ENCODE measurements at places on chromosomes 12 and 14.
A peak's percentile ranks its signal among the peaks of the same experiment; 100 is the strongest.

DNA sequence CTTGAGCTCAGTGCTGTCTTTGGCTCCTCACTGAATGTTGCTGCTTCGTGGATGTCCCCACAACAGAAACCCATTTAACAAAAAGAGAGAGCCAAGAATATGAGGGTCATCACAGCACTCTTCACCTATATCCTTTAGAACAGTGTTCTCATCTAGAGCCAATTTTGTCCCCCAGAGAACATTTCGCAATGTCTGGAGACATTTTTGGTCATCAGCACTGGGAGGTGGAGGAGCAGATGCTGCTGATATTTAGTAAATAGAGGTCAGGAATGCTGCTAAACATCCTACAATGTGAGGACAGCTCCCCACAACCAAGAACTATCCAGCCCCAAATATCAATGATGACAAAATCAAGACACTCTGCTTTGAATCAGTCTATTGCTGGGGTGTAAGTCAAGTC lies 92.5 kb downstream of the BBS10 start:
- DNase-seq: no peak

DNA sequence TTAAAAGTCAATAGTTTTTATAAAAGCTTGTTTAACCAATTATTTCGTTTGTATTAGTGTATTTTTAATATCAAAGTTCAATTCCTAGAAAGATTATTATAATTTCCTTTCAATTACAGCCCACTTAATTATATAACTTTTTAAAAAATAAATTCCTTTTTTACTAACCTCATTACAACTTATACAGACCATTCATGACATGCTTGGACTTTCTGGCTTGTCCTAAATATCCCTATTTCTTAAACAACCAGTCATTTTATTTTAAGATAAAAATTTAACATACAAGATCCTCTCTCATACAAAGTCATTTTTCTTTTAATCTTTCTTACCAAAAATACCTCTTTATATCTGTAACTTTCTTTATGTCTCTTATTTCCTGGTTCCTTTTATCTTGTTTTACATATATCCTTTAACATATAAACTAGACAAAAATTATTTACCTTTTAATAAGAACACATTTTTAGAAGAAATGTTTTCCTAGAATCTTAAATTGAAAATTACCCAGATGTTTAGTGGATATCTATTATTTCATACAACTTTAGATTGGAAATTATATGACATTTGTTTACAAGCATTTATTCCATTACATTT lies 10.4 kb upstream of the TMEM263 start:
- peak; percentile 67 for DNase-seq

DNA sequence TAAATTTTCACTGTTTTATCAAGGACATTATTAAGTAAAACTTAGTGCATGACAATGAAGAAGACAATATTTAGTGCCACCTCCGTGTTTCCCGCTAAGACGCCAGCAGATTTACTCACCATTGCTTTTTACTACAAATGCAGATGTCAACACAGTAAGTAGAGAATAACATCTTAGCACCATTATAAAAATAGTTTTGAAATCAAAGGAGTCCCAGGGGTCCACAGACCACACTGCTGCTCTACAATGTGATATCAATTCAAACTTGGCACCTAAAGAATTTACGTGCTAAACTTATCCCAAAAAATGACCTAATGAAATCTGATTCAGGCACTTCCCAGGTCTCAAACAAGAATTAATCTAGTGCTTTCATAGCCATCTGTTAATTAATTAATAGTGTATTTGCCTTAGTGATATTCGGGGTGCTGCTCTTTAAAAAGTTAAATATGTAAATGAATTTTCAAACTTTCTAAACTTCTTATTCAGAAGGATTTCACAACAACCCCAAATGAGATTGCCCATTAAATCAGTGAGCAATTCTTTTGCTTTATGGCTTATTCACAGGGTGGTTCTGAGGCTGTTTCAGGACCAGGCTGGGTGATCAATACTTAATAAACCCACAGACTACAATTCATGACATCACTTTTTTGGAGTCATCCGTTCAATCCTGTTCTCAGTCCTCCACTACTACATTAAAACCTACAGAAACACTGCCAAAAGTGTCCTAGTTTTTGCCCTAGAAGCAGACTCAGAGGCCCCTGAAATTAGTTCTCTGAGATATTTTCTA lies 161.3 kb upstream of the LMNTD1 start:
- no peak for DNase-seq

- no peak for DNase-seq
These were observed 158.1 kb upstream of the FOXG1 start for GRCh38 chr14:28608443-28608842.

GRCh38 chr14:62179367-62180018 lies 417.3 kb downstream of the SNAPC1 start:
- peak; percentile 39 for DNase-seq

DNA sequence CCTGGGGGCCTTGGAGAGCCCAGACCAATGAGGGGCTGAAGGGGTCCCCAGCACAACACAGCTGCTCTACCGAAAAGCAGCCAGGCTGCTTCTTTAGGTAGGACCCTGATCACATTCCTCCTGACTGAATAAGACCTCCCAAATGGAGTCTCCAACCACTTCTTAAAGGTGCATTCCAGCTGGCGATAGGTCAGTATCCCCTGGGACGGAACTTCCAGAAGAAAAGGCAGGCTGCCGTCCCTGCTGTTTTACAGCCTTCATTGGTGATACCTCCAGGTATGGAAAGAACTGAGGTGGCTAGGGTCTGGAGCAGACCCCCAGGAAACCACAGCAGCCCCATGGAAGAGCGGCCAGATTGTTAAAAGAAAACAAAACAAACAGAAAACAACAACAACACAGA lies 340.6 kb downstream of the BTG1 start:
- DNase-seq: no peak

DNA sequence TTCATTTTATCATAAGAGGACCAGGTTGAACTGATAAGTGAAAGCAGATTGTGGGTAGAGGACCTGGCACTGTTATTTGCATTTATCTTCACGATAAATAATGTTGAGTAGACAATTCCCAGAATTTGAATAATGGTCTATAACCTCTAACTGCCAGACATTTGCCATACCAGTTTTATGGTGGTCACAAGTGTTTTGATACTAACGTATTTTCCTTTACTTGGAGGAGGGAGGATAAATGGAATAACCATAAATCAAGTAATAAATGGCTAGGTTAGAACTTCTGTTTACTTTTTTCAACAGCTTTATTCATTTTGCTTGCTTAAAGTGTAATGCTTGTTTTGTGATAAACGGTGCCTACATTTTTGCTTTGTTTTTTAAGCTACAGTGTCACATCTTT lies 9.5 kb downstream of the PAX9 start:
- no peak for DNase-seq

GRCh38 chr14:98701377-98701776 lies 570.6 kb downstream of the BCL11B start:
- no peak for DNase-seq

DNA sequence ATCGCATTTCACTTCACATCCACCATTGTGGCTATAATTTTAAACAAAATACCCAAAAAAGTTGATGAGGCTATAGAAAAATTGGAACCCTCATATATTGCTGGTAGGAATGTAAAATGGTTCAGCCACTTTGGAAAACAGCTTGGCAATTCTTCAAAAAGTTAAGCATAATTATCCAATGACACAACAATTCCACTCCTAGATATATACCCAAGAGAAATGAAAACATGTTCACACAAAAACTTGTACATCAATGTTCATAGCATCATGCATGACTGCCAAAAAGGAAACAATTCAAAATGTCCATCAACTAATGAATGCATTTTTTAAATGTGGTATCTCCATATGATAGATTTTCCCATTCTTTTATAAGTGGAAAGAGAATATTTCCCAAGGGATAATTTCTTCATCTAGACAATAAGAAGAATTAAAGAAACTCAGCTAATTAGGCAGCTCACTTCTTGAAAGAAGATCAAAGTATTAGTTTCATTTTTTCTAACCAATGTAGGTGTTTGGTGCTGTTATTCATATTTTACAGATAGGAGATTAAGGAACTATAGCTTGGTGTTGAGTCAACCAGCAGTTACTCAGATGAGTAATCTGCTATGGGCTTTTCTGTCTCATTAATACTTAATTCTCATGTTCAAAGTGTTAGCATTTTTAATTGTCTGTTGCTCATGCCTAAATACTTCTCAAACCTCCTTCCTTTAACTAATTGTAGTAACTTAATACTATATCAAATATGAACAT lies 32.8 kb downstream of the YEATS4 start:
- DNase-seq: no peak

DNA sequence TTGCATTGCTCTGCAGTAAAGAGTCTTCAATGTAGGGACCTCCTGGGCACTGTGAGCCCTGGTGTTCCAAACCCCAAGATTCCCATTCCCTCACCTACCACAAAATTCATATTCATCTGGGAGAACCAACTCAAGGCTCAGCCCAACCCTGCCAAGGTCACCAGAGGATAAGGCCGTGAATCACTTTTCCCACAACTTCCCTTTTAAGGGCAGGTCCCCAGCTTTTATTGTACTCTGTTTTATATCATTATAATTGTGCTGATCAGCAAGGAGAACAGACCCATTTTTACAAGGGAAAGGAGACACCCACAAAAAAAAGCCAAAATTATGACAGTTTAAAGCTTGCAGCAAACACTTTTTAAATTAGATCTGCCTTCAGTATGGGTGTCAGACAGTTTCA lies 363.0 kb upstream of the FKBP4 start:
- no peak for DNase-seq

- DNase-seq: no peak
These were observed 64.5 kb downstream of the KCNA1 start for GRCh38 chr12:4974217-4974616.

- no peak for DNase-seq
These were observed 7.4 kb upstream of the TESPA1 start for GRCh38 chr12:54991991-54992375.

DNA sequence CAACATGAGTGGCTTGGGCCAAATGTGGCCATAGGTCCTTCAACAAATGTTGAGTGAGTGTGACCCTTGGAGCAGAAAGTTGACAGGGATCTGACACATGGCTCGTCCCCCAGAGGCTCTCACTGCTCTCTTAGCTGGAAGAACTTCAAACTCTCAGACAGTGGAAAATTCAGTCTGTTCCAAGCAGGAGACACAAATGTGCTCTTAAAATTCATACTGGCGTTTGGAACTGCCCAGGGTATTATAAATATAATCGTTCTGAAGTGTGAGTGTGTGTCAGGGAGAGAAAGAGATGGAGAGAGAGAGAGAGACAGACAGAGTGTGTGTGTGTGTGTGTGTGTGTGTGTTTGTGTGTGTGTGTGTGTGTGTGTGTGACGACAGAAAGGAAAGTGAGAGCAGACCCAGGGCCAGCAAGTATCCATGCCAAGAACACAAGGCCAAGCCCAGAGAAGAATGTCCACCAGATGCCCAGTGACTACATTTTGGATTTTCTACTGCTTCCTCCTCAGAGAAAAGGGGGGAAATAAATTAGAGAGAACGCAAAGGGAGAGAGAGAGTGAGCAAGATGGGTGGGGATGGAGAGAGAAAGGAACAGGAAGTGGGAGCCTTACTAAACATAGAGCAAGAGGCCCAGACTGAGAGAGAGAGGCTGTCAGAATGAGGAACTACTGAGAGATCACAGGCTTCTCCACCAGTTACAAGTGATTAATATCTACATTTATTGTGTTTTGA lies 193.6 kb upstream of the NUDT4 start:
- no peak for DNase-seq

DNA sequence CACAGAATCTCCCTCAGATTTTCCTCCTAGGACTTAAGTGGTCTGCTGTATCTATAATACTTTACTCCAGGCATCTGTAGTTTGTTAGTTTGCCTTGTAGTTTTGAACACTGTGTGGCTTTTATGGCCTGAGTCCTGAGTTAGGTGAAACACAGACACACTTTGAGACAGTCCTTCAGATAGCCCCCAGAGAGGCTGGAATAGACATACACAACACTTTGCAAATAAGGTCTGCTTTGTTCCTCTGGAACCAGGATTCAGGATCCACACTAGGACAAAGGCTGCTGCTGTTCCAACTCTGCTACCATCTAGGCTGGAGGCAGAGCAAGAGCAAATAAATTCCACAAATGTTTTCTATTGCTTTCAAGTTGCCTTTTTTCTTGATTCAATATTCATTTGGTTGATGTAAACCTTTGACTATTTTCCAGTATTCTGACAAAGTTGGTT lies 41.4 kb upstream of the INSM2 start:
- DNase-seq: no peak

DNA sequence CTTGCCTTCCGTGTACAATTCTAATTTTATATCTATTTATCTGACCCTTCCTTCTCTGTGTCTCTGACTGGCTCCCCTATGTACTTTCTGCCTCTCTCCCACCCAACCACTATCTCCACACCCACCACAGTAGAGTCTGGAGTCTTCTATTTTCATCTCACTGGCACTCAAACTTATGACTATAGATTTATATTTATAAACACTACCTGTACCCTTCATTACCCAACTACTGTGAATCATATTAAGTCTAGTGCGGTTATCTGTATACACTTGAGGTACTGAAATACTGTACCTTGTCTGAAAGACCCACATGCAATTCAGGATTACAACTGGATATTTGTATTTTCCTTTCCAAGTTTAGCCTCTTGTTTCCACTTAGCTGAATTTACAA lies 36.1 kb downstream of the ATP2B1 start:
- DNase-seq: no peak

GRCh38 chr12:116135209-116135930 lies 142.1 kb downstream of the MED13L start:
- DNase-seq: peak; percentile 37

GRCh38 chr12:121124402-121125109 lies 8.1 kb upstream of the P2RX7 start:
- DNase-seq: no peak

DNA sequence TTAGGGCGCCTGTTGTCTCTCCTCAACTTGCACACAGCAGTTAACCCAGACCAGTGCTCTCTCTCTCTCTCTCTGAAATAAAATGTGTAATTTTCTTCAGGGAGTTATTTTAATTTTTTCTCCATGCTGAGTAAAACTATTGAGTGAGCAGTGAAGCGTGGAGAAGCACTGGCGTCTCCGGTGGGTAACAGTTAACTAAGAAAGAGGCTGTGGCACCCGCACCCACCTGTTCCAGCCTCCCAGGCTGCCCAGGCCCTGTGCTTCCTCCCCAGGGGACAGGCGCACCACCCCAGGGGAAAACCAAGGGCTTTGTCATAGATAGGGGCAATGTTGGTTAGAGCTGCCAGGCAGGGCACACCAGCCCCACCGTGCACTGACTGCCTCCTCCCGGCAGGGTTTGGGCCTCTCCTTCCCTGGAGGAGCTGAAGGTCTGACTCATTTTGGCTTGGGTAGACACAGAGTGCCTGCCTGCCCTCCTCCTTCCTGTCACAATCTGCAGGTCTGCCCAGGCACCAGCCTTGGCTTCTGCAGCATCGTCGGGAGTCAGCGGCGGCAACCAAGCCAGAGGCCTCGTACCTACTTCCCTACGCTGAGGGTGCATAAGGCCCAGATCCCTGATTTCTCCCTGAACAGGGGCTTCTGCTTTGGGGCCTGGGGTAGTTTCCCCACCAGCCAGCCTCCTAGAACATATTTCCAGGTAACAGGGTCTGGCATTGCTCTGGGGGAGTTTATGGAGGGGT lies 3.9 kb downstream of the HOXC5 start:
- DNase-seq: no peak
